Smooth muscle cell of bladder (primary cell): ENCODE measurements at places on chromosomes 7 and 10. TPM values are rescaled to one million over a fixed set of nuclear protein-coding genes. Genes with fewer than 3 reads are reported as not detected.

The COL28A1 gene
- 0.14 TPM in 1 of 2 replicates, not detected in the other for total RNA-seq

The TMEM213 gene
- total RNA-seq: not detected in 2 replicates

The NFE2L3 gene
- 3.1 and 4.7 TPM in 2 replicates for total RNA-seq

The HPS6 gene
- total RNA-seq: 21.0 and 29.0 TPM in 2 replicates

The PRLHR gene
- not detected in 2 replicates for total RNA-seq

The DNAJC12 gene
- 4.3 and 9.6 TPM in 2 replicates for total RNA-seq

The NUPR2 gene
- not detected in 2 replicates for total RNA-seq

The GHRHR gene
- total RNA-seq: not detected in 2 replicates

The TMEM139 gene
- not detected in 2 replicates for total RNA-seq

The NKX2-3 gene
- not detected in 2 replicates for total RNA-seq

The ZNF488 gene
- not detected in 2 replicates for total RNA-seq

The TMEM236 gene
- total RNA-seq: under 0.01 TPM in 2 replicates

The NEUROG3 gene
- not detected in 2 replicates for total RNA-seq

The SLC13A1 gene
- total RNA-seq: not detected in 2 replicates

The NAPEPLD gene
- total RNA-seq: 6.7 and 9.4 TPM in 2 replicates

The DDC gene
- total RNA-seq: not detected in 2 replicates

The MEIG1 gene
- 0.28 TPM in 1 of 2 replicates, not detected in the other for total RNA-seq

The NEURL1 gene
- total RNA-seq: 0.57 and 1.6 TPM in 2 replicates

The BLOC1S2 gene
- 45.1 and 50.9 TPM in 2 replicates for total RNA-seq

The SPDYE8 gene
- total RNA-seq: not detected in 2 replicates

The COBL gene
- 0.09 and 0.28 TPM in 2 replicates for total RNA-seq

The CDK1 gene
- 2.6 and 5.1 TPM in 2 replicates for total RNA-seq

The SORCS1 gene
- total RNA-seq: 0.14 and 0.18 TPM in 2 replicates

The FAM25G gene
- not detected in 2 replicates for total RNA-seq

The ACTL6B gene
- total RNA-seq: not detected in 2 replicates

The WAPL gene
- 42.2 and 48.5 TPM in 2 replicates for total RNA-seq

The ACHE gene
- not detected in 2 replicates for total RNA-seq

The BTBD16 gene
- under 0.01 TPM in 1 of 2 replicates, not detected in the other for total RNA-seq

The PNLIPRP2 gene
- not detected in 2 replicates for total RNA-seq

The SNCG gene
- total RNA-seq: 16.5 and 23.8 TPM in 2 replicates

The RNF133 gene
- 0.14 and 0.18 TPM in 2 replicates for total RNA-seq

The CALHM1 gene
- not detected in 2 replicates for total RNA-seq

The TRPV5 gene
- not detected in 2 replicates for total RNA-seq

The LRGUK gene
- total RNA-seq: 0.14 and 0.18 TPM in 2 replicates

The ELOVL3 gene
- 0.85 and 1.2 TPM in 2 replicates for total RNA-seq

The PTPRE gene
- 1.2 and 1.6 TPM in 2 replicates for total RNA-seq

The DLX5 gene
- not detected in 2 replicates for total RNA-seq
